Stimulated activated CD4-positive, alpha-beta T cell treated with anti-CD3 and anti-CD28 coated beads, Interleukin-1b, Interleukin-23, amount 100 ng/mL, for 48 hours (primary cell): ENCODE measurements at places on chromosomes 4 and X.

- DNase-seq, result no peak
Measured at GRCh38 chr4:40484346-40485090, 145.1 kb downstream of the RBM47 start.

GRCh38 chrX:152028579-152028978, 54.1 kb upstream of the GABRE start:
- DNase-seq, result no peak

GRCh38 chr4:175935016-175935661, 123.1 kb upstream of the GPM6A start:
- no peak for DNase-seq

DNA sequence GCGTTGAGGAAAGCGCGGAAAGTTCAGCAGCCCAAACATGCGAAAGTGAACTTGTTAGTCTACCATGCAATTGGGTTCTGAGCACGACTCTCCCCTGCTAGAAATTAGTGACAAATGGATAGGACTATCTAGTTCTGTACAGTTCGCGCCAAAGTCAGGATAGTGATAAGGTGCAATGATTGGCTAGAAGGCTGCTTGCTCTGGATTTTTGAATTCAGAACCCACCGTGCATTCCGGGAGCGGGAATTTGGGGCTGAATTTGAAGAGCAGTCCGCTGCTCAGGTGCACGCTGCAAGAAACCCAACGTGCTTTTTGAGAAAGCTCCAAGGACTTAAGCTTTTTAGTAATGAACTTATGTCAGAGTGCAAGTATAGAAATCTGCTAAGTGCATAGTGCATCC, 732 bp upstream of the ESX1 start:
- DNase-seq, result no peak

DNA sequence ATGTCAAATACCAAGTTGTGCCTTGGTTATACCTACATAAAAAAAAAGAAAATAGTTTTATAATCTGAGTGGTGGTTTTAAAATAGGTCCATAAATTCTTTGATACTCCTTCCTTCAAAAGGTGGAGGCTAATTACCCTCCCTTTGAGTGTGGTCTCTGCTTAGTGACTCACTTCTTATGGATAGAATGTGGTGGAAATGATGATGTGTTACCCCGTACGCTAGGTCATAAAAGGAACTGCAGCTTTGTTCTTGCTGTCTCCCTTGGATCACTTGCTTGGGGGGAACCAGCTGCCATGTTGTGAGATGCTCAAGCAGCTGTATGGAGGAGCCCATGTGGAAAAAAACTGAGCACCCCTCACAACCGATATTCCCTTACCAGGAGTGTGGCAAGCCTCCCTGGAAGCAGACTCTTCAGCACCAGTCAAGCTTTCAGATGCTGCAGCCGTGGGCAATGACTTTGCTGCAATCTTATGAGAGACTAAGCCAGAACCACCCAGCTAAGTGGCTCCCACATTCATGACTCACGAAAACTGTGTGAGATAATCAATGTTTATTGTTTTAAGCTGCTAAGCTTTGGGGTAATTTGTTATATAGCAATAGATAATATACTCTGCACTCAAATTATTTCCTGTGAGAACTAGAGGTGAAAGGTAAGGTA, 195.0 kb upstream of the GATB start:
- DNase-seq, result no peak
